ENCODE measurements at places on chromosomes 11 and 22.

DNA sequence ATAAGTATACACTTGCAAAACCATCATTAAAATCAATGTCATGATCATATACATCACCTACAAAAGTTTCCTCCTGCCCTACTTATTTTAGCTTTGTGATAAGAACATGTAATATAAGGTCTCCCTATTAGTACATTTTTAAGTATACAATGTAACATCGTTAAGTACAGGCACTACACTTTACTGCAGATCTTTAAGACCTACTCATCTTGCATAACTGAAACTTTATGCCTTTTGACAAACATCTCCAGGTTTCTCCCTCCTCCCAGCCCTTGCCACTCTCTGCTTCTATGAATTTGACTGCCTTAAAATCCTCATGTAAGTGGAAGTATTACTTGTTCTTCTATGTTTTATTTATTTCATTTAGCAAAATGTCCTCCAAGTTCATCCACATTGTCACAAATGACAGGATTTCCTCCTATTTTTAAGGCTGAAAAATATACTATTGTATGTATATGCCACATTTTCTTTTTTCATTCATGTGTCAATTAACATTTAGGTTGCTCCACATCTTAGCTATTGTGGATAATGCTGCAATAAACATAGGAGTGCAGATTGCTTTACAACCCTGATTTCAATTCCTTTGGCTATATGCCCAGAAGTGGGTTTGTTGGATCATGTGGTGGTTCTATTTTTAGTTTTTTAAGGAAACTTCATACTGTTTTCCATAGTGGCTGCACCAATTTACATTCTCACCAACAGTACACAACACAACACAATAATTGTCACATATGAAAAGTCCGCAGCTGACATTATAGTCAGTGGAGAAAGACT, 471.1 kb upstream of the ANO3 start:
- DNase-seq: peak; percentile 38

GRCh38 chr22:20625270-20625669, 117.9 kb downstream of the MED15 start:
- no peak for DNase-seq

DNA sequence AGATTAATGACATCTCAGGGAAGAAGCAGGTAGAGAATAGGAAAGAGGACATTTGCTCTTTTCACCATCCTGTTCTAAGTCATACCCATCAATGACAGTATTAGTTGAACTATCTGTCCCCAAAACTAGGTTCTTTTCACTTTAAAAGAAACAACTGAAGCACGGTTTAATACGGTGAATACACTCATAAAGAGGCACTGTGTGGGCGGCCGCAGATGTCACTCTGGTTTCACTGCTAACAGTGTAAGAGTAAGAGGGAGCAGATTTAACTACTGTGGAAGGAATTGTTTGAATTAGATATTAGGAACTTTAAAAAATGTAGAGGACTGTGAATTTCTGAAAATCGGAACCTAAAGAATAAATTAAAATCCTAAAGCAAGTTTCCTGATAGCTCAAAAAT, 49.5 kb downstream of the VSIG10L2 start:
- DNase-seq: no peak

DNA sequence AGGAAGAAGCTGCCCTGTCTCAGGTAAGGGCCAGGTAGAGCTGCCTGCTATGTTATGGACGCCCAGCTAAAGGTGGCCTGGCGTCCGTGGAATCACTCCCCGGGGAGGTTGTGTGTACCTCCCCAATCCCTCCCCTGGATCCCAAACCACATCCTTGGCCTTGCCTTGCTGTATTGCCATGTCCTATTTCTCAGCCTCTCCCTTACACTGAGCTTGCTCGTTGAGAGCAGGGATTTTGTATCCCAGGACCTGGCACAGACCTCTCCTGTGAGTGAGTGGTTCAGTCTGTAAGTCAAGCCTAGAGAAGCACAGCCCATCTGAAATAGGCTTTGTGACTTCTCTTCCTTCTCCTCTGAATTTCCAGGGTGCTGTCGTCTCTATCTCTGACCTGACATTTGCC, 53.9 kb downstream of the TRAF6 start:
- DNase-seq: no peak

- DNase-seq: no peak
Observed at GRCh38 chr11:23957314-23957713, 539.5 kb upstream of the LUZP2 start.

DNA sequence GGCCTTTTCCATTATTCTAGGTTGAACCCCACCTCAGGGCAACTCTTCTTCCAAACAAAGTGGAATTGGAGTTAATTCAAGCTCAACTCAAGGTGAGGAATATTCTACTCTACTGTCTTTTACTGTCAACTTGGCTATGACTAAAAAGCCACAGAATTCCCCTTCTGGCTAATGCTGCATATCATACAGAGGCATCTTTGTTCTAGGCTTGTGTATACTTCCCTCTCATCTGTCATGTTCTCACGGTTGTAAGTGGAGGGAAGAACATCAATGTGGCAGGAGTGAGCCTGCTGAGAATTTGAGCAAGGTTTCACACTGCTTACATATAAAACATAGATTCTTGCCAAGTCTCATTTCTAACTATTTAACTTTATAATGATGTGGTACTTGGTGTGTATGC, 921.4 kb upstream of the CNTN5 start:
- DNase-seq: no peak

DNA sequence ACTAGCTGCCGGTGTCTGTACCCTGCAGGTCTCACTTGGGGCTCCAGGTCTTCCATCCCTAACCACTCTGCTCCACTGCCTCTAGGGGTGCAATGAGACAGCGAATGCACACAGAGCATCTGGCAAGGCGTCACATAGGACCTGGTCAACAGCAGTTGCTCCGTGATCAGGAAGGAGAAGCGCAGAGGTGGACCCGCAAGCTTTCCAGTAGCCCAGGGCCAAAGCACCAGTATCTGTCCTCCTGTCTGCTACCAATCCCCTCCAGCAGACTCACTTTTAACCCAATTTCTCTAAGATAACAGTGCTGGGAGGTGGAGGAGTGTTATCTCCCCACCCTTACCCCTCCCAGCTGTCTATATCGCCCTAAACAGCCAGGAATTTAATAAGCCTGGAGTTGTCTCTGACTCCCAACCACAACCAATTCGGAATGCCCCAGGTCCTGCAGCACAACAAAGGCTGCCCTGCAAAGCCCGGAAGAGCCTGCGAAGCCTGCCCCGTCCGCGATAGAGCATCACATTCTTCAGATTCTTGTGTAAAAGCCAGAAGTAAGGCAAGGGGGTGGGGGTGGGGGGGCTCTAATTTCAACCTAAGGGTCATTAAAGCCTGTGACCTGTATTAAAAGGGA, 19.3 kb downstream of the MYH9 start:
- DNase-seq: peak; percentile 79

DNA sequence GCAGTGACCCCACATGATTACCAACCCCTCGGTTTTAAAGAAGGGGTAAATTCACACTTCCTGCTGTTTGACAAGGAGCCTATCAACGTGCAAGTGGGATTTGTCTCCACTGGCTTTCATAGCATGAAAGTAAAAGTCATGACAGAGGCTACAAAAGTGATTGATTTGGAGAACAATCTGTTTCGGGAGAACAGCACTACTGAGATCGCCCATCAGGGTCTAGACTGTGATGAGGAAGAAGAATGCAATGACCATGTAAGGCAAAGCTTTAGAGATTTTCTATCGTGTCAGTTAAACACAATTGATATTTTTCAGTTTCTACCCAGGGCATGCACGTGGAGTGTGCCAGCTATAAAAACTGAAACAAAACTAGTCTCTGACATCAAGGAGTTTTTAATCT, 41.7 kb downstream of the HORMAD2 start:
- no peak for DNase-seq

DNA sequence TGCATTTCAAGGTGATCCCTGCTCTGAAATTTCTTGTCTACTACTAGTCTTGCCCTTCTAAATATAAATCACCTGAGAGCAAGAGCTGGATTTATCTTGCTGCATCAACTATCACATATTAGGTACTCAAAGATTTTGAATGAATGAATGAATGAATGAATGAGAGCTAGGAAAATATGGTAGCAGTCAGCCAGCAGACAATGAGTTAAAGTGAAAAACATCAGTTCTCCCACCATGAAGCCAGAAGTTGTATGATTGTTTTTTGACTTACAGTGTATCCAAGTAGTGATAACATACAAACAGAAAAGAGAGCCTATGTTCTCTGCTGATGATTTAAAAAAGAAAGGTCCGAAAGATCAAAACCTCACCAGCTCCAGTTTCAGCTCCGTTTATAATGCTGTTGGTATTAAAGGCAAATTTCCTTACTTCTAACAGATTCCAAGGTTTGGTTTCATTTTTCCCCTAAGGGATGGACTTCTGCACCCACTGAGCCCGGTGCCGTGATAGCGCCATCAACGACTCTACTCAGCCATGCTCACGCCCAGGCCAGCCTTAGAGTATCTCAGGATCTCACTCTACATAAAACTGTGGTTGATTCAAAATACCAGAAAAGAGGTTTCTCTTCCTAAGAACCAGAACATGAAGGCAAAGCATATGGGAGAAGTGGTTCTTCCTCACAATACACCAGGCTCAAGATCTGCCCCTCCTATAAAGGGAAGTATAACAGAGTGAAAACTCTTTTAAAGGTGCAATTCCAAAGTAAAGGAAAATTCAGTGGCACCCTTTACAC, 92.0 kb downstream of the SGSM3 start:
- no peak for DNase-seq
